CD8-positive, alpha-beta memory T cell (primary cell): ENCODE measurements at places on chromosomes 2 and 18. TPM values are rescaled to one million over a fixed set of nuclear protein-coding genes. Genes with fewer than 3 reads are reported as not detected.

DNA sequence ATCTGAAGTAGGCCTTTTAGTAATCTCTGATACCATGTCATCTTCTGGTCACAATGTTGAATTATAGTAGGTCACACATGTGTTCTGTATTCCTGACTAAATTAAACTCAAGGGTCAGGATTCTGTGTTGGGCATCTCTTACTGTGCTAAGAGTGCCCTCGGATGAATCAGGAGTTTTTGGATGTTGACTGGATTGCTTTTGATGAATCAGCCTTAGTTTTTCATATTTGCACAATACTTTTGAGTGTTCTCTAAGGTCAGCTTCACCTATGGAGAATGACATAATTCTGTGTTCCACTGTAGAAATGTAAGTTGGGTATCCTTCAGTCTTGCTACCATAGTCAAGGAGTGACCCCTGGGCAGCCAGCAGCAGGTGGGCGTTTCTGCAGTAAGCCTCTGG, 190.1 kb downstream of the PTPRM start:
- DNase-seq: no peak

DNA sequence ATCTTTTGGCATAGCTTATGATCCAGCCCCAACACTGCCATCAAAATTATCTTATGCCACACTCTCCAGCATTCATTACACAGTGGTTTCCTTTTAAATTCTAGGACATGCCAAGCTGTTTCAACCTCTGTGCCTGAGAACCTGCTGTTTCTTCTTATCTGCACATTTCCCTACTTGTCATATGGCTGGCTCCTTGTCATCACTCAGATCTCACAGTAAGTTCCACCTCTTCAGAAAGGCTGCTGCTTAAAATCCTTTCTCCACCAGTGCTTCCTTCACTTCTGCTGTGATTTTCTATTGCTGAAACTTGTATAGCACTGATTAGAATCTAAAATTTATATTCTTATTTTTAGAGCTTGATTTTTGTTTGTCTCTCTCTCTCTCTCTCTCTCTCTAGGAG, 43.4 kb downstream of the MC4R start:
- DNase-seq: no peak

DNA sequence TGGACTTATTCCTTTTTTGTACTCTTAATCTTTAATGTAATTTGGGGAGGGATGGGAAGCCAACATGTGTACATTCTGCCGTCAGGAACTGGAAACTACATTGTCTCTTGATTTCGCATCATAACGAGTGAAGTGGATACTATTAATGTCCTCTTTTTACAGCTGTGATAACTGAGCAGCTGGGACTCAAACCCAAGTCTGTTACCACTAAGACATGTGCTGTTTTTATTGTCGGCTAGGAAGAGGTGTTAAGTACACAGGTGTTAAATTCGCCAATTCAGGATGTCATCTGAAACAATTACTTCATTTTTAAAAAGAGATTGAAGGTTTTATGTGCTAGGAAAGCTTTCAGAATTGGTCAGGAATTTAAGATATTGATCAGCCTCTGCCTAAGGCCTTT, 6.9 kb downstream of the GMCL1 start:
- DNase-seq: no peak

DNA sequence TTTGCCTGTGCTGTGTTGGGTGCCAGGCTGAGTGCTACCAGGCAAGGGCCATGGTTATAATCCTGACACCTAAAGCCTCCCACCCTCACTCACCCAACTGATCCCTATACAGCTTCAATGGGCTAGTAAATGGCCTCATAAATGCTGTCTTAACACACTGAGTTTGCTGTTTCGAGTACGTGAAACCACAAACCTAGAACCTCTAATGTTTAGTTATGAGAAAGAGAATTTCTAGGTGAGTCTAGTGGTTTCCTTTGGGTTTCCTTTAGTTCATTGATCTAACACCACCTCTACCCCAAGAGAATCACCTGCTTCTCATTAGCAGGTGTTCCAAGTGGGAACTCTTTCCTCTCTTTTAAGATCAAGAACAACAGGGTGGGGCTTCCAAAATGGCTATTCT, 172.0 kb downstream of the MC4R start:
- no peak for DNase-seq

DNA sequence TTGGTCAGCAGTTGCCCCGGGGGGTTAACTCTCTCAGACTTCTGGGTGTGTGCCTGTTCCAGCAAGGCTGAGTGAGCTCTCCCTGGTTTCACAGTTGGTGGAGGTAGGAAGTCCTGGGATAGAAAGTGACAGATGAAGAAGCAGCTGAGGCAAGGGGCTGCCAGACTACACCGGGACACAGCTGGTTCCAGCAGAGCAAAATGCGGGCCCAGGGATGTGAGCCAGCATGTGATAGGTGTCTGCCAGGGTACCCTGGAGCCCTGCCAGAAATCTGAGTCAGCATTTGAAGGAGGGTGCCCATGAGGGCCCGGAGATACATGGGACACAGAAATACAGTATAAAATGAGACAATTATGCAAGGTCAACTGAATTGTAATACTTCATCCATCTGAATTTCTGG, 79.3 kb upstream of the LGALSL start:
- no peak for DNase-seq

DNA sequence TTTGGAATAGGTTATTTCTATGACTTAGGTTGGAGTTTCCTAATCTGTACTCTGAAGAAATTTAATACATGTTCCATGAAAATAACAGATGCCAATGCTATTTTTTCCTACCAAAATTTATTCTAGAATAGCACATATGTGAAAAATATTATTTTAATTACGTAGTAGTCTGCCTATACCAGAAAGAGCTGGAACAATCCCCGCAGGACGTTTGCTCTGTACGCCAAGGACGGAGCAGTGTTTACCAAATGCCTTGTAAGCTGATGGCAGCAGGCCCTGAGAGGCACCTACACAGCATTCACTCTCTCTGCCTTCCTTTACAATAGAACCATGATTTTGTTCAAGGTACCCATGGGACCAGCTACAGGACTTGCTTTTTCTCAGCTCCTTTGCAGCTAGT, 16.8 kb upstream of the SLC1A4 start:
- no peak for DNase-seq

DNA sequence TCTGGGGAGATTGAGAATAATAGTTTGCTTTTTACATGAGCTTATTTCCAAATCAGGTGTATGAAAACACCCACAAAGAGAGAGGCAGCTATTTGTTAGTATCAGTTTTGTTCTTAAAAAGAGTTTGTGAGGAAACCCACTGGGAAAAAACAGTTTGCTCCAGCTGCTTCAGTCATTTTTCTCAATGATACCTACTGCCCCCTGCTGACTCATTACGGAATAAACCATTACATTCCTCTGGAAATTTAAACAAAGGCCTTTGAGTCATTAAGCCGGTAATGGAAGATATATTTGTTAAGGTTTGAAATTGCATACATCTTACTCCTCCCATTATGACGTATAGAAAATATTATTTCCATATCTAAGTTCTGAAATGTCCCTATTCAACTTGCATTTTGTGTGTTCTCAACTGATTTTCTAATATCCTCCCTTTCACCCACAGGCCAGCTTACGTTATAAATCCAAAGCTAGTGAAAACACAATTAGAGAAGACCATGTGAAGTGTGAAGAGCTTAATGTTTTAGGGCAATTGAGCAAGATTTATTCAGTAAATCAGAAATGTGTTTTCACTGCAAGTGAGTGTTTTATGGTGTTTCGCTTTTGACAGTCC, 761.6 kb downstream of the DSC3 start:
- DNase-seq: no peak

DNA sequence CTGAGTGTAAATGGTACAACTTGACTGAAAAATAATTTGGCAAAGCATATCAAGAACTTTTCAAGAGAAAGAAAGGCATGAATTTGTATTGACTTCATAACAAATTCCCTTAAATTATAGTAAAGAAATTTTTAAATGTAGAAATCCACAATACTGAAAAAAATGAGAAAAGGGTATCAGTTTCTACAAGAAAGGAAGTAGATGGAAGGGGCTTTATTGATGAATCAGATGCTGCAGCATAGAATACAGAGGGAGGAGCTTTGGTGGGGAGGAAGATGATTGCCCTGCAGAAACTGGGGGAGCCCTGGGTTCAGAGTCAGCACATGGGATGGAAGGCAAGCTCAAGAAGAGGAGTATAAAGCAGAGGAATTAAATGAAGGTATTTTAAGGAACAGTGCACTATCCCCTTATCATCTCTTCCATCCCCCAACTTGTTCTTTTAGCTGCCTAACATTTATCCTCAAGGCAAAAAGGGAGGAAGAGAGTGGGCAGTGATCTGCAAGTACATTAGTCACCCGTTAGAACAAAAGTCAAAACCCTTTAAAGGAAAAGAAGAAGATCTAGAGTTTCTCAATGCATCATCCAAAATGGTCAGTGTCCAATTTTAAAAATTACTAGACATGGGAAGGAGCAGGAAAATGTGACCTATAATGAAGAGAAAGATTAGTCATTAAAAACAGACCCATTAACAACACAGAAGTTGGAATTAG, 77.7 kb downstream of the KCTD18 start:
- no peak for DNase-seq

DNA sequence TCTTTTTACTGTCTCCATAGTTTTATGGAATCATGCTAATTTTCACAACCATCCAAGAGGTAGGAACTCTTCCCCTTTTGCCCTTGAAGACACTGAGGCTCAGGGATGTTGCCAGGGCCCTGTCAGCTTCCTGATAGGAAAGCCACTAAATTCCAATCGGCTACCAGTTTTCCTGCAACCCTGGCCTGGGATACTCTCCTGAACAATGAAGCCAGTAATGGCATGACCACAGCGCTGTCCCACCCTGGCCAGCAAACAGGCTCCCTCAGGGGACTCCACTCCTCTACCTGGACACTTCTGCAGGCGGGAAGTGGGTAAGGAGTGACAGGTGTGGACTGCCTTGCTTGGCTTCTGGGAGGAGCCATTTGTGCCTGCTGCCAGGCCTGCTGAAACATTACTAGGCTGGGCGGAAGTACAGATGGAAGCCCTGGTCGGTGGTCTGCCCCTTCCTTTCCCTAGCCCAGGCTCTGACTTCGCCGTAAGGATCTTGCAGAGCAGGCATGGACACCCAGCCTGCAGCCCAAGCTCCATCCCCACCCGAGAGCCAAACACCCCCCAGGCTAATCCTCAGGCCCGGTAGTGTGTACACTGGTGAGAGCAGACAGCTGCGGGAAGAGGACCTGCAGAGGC, 78.8 kb upstream of the SMAD2 start:
- DNase-seq: no peak

DNA sequence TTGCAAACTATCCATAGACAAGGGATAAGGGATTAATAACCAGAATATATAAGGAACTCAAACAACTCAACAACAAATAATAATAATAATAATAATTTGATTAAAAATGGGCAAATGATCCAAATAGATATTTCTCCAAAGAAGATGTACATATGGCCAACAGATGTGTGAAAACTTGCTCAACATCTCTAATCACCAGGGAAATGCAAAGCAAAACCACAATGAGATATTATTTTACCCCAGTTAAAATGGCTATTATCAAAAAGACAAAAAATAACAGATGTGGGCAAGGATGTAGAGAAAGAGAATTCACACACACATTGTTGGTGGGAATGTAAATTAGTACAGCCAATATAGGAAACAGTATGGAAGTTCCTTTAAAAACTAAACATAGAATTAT, 26.9 kb downstream of the DNAH7 start:
- no peak for DNase-seq

DNA sequence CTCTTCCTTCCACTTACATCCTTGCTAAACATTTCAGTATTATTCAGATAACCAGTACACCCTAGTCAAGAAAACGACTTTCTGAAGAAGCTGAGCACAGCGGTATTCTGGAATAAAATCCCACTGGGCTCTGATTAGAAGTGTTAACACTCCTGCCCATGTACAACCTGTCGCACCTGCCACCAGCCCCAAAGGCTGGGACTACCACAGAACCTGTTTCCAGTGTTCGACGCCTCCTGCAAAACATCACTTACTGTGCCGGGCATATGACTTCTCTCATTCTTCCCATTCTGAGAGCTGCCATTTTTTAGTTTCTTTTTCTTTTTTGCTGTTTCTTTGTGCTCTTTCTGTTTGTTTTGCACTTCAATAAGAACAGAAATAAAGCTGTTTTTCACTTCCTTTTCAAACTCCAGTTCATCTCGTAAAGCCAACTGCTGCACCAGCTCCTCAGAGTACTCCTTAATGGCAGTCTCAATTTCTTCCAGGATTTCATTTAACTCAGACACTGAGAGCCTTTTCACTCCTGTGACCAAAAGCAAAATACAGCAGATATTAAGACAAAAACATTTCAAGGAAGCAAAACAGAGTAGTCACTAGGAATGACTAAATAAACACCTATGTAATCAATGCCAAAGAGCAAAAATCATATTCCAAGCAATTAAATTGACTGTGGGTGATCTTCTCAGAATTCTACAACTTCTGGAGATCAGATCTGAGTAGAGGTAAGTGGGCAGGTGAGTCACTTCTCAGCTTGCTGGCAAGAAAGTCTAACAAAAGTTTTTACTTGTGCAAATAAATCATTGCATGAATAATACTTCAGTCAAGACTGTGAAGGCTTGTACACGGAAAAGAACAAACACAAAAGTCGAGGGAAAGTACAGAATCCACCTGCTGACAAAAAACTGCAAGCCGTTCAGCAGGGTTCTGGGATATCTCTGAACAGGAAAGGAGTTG, 19.3 kb downstream of the FEZ2 start:
- no peak for DNase-seq

- no peak for DNase-seq
Observed at GRCh38 chr18:62814132-62814759, 98.9 kb downstream of the PHLPP1 start.

GRCh38 chr2:114661971-114662939, 219.8 kb downstream of the DPP10 start:
- DNase-seq: no peak

DNA sequence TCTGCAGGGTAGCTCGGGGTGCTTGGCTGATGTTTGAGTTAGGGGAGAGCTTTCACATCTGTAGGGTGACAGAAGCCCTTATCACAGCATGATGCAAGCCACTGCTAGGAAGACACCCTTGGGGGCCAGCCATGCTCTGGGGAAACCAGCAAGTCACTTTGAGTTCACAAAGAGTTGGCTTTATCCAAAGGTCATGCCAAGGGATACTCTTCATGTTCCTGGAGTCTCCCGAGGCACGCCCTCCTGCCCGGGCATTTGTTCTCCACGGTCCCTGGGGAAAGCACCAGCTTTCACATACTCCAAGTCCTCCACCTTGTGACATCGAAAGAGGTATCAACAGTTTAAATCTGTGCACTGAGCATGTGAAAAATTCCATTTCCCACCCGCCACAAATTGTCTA, 227.7 kb downstream of the VAPA start:
- no peak for DNase-seq

GRCh38 chr2:219405451-219405850, 12.7 kb upstream of the DES start:
- no peak for DNase-seq

The ALKAL2 gene
- not detected for total RNA-seq

The SERPINB4 gene
- total RNA-seq: not detected

The C2orf78 gene
- not detected for total RNA-seq

The APLF gene
- 3.6 TPM for total RNA-seq

The MEP1B gene
- not detected for total RNA-seq

The SERPINB11 gene
- total RNA-seq: not detected
